ENCODE measurements at places on chromosomes 1 and 21.

DNA sequence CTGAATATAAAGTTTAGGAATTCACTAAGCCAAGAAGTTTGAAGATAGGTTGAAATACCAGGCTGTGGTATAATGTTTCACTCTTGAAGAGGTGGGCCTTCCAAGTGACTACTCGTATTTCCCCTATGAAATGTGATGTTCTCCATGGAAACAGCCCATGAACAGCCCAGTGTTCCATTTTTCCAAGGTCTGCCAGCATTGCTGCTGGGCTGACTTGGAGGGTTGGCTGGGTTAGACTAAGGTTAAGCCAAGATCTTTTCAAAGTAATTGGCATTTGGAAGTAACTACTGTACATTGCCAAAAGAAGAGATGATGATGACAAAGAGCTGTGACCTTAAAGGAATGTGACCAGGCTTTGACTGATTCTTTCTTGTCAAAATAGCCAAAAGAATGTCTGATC is 73.8 kb downstream of the RPE65 start:
- DNase-seq = peak; percentile 32

DNA sequence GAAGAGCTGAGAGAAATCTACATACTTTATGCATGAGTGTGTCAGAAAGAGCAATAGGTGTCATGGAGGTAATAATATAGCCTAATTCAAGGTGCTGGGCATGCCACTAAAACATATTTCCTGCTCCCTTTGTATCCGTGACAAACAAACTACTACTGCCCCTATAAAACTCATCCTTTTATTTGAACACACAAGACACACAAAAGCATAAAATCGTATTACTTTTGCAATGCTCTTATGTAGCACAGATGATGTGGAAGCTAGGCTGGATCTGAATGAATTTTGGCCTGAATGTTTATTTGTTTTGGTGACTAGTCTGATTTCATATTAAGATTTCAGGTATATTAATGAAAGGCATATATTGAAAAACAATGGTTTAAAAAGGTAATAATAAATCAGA is 239.3 kb upstream of the NEGR1 start:
- no peak for DNase-seq

DNA sequence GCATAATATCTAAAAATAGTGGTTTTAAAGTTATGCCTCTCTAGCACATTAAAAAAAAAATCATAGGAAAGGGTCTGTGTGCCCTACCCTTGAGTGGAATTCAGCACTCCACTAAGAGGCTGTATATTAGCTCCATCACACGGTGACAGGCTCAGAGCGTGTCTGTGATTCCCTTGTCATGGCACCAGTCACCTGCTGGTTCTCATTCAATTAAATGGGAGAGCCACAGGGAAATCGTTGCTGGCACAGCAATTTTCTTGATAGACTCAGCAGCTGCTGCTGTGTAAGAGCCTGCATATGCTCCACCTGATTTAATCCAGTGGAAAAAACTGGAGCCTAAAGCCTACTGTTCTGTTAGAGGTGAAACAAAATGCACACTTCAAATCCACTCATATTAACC is 9.5 kb downstream of the ATP6V1G3 start:
- DNase-seq = no peak

GRCh38 chr1:214396330-214396729 is 115.4 kb downstream of the SMYD2 start:
- DNase-seq = no peak

DNA sequence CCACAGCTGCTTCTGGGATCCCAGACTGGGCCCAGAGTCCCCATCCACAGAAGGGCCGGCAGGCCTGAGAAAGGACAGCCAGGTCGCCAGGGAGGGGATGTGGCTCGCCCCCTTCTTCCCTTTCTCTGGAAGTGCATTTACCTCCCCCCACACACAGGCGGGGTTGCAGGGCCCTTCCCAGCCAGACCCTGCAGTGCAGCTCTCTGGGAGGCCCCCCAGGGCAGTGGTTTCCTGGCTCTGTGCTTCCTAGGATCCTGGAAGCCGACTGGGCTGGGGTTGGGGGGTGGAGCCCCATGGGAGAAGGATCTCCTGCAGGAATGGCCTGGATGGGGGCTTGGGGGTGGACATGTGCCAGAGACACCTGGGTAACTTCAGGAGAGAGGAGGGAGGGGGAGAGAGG is 4.2 kb upstream of the COL6A1 start:
- DNase-seq = no peak

- DNase-seq = no peak
These were observed 127.1 kb downstream of the S1PR1 start for GRCh38 chr1:101363891-101364318.

GRCh38 chr1:74686928-74687327 is 13.3 kb upstream of the ERICH3 start:
- DNase-seq = no peak

GRCh38 chr1:107254306-107254705 is 113.5 kb downstream of the NTNG1 start:
- DNase-seq = no peak

- no peak for DNase-seq
These were observed 48.6 kb downstream of the KCNC4 start for GRCh38 chr1:110258734-110259133.

DNA sequence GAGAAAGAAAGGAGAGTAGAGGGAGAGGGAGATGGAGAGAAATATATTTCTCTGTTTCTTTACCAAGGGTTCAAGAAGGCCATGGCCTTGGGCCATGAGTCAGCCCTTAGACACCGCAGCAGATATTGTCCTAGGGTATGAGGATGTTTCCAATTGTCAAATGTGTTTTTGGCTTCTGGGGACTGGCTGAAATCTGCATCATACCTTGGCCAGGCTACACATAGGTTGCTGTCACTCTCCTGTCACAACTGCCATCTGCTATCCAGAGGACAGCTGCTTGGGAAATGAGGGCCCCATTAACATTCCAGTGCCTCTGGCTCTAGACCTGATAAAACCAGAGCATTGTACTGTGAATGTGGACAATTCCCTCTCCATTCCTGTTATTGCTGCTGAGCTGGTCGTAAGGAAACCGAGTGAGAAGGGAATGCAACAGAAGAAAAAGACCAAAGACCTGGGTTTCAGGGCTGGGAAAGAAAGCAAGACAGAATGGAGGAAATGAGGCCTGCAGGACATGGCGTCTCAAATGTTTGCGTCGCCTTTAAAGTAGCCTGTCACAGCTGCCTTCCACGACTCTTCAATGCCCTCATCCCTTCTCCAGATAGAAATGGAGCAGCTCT is 8.8 kb upstream of the PIGC start:
- DNase-seq = no peak

DNA sequence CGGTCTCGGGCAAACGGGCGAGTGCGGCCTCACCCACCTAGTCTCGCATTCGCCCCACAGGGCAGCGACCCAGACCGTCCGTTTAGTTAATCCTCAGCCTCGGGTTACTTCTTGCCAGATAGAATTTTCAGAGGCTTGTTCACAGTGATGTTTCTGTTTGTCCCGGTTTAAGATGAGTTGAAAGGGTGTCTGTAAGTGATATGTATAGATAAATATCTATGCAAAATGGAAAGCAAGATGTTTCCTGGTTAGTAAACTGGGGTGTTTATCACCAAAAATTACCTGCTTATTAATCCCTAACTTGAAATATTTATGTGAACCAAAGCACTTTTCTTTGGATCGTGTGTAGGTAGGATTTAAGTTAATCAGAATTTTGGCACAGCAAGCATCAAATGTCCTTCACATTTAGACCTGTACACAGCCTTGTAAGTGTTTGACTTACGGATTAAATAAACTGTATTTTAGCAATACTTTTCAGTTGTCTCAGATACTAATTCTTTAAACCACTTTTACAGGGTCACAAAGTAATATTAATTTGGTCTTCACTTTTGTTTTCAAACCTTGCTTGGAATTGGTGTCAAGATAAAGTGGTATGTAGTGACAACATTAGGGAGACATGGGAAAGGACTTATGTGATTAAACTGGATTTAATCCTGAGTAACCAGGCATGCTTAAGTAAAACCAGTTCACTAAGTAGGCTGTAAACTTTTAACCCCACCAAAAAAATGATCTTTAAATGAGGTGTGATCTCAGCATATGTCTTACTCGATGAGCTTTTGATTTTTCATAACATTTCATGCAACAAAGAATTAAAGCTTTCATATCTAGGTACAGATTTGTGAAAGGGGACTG is 914 bp downstream of the ZNF326 start:
- no peak for DNase-seq

DNA sequence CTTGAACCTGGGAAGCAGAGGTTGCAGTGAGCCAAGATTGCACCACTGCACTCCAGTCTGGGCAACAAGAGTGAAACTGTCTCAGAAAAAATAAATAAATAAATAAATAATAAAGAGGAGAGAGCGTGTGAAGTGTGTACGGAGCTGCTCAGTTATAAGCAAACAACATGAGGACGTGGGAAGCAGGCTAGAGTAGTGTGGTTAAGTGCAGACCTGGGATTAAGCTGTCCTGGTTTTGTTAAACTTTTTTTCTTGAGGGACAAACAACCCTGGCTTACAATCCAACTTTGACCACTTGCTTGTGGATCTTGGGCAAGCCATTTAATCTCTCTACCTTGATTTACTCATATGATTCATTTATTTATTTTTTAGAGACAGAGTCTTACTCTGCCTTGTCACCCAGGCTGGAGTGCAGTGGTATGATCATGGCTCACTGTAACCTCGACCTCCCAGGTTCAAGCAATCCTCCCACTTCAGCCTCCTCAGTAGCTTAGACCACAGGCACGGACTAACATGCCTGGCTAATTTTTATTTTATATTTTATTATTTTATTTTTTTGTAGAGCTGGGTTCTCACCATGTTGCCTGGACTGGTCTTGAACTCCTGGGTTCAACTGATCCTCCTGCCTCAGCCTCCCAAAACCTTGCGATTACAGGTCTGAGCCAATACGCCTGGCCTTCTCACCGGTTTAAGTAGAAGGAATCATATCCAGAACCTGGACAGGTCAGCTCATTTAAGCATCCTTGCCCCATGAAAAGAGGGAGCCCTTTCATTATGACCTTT is 52.7 kb downstream of the RPS6KA1 start:
- DNase-seq = no peak

DNA sequence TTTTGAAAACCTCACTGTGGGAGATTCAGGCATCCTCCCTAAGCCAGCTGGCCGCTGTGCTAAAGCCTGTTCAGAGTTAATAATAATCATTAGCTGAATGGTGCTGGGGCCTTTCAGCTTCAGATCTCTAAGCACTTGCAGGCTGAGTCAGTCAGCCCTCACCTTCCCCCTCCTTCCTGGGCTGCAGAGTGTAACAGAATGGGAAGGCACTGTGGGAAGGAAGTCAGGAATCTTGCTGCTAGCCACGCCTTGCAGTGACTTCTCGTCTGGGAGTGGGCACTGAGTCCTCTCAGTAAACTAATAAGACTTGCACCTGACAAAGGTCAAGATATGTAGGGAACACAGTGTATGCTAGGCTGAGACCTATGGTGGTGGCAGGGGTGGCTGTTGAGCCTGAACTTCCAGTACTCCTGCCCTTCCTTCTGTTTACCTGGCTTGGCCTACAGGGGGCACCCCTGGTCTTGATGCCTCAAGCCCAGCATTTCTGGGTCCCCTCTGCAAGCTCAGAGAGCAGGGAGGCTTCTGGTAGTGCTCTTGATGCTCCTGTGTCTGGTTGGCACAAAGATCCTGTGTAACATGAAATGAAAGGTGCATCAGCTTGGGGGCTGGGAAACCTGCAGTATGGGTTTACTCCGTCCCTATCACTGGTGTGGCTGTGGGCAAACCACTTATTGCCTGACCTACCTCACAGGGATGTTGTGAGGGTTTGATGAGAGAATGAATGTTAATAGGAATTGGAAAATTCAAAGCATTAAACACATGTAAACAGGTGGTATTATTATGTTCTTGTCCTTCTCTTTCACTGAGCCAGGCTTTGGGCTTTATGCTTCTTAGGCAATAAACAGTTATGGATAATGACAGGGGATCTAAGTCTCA is 6.0 kb downstream of the CYB561D1 start:
- DNase-seq = peak; percentile 64

DNA sequence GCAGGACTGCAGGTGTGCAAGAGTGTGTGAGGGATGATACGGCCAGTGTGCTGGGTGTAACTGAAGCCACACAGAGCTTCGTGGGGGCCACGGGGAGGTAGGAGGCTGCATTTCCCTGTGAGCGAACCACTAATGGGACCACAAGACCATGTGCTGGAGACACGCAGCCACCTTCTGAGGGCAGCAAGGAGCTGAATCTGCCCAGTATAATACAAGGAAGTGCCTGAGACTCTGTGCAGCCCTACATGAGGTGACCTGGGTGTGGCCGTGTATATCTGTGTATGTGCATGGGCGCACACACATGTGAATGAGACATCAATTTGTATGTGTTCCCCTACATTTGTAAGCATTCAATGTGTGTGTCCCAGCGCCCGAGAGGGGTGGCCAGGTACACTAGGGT is 50.8 kb downstream of the CHD5 start:
- no peak for DNase-seq

DNA sequence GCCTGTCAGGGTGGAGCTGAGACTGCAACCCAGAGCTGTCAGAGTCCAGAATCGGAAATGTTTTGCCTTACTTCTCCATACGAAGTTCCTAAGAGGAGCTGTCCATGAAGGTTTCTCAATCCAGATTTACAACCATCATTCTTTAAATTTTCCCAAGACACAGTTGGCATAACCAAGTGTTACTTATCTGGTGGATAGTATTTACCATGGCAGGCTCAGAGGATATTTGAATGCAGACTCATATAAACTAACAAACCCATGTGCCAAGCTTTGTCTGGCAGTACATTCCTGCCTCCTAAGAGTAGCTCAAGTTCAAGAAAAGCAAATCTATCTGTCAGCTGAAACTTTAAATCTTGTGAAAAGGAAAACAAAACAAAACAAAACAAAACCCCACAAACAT is 267.9 kb downstream of the ZNF326 start:
- DNase-seq = no peak

DNA sequence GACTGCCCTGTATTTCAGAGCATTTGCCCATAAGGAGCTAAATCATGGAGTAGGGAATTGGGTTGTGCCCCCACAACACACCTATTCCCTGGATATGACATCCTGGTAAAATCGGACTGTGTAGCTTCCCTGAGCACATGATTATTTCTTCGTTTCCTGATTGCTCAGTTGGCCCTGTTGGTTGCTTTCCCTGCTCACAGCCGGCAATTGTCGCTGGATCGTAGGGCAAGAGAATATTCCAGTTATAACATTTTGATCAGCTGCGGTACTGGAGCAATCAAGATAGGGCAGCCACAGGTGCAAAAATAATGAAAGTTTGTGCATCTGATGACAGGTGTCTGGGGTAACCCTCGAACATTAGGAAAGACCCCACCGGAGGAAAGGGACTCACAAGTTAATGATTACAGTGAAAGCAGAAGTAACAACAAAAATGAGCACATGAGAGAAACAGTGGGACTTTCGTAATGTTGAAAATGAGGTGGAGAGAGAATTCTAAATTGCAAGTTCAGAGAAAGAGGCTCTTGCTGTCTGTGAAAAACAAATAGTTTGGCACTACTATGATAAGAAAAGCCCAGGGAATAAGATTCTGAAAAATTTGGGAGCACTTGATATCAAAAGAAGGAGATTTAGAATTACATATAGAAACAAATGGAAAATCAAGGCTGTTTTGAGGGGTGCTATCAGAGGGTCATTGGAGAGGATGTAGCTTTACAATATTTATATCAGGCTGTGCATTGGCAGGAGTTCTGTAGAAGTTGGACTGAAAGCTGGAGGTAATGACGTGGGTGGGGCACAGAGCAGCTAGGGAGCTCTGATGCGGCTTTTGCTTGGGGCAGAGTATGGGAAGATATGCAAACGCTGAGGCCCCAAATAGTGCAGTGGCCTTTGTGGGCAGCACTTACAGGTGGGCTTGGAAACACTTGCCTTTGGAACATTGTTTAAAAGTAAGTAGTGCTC is at the start of gene MAB21L3:
Gene MAB21L3, plus strand, starts transcription at position 833 of the 957 bp plus-strand sequence. CDS start 1,217 bp downstream, outside the sequence.
- DNase-seq = no peak

- DNase-seq = no peak
These were observed 329.1 kb upstream of the VAMP3 start for GRCh38 chr1:7442036-7442435.

Measured in AG08396 (cell line).